Activated CD8-positive, alpha-beta T cell treated with anti-CD3 and anti-CD28 coated beads for 36 hours (primary cell): ENCODE measurements at places on chromosomes 3 and 15. TPM values are rescaled to one million over a fixed set of nuclear protein-coding genes. Genes with fewer than 3 reads are reported as not detected.

FBXL22 gene
- total RNA-seq: 0.63 TPM

SLC12A1 gene
- not detected for total RNA-seq

POC1A gene
- 23.5 TPM for total RNA-seq

KBTBD13 gene
- not detected for total RNA-seq

TERC gene
- 21.7 TPM for total RNA-seq

- H3K4me3 ChIP-seq: no peak overlapping the region
- H3K27ac ChIP-seq: no peak overlapping the region
- H3K36me3 ChIP-seq: no peaks in the 10 kb centered on the region
- no peaks in the 10 kb centered on the region for H3K27me3 ChIP-seq
Observed at GRCh38 chr15:39666677-39667076, 85.8 kb downstream of the THBS1 start.

DNA sequence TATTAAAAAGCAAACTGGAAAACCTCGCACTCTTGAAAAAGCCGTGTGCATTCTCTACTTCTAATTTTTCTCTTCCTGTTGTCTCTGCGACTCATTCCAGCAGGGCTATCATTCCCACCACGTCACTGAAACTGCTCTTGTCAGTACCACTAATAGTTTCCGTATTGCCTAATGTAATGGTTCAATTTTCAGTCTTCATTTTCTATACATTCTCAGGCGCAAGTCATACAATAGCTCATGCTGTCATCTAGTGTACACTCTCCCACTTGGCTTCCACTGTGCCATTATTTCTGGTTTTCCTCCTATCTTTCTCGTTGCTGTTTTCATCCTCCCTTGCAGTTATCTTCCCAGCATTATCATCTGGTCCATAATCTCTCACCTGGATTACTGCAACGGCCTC is 160.2 kb downstream of the SPATA16 start:
- no peaks in the 10 kb centered on the region for H3K4me1 ChIP-seq
- no peak for DNase-seq
- H3K27me3 ChIP-seq: no peaks in the 10 kb centered on the region
- H3K27ac ChIP-seq: no peak overlapping the region

GRCh38 chr3:68924897-68925296 is 7.5 kb downstream of the TAFA4 start:
- H3K27me3 ChIP-seq: peaks cover 24% of the 10 kb centered on the region
- no peak overlapping the region for H3K27ac ChIP-seq
- H3K36me3 ChIP-seq: no peaks in the 10 kb centered on the region

DNA sequence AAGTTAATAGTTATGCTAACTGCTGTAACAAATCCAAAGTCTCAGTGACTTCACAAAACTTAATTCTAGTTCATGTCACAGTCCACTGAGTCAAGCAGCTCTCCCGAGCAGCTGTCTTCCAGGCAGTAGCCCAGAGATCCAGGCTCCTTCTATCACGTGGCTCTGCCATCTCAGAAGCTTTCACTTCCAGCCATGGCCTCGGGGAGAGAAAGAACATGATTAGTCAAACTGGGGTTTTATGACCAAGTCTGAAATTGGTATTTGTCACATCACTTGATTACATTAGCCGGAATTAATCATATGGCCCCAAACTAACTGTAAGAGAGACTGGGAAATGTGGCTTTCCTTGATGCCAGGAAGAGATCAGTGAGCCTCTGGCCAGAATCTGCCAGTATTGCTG is 70.2 kb upstream of the DGKG start:
- H3K27ac ChIP-seq: no peak overlapping the region
- no peak overlapping the region for H3K4me3 ChIP-seq
- H3K36me3 ChIP-seq: no peaks in the 10 kb centered on the region
- peaks cover 6% of the 10 kb centered on the region for H3K4me1 ChIP-seq
- H3K27me3 ChIP-seq: no peaks in the 10 kb centered on the region

DNA sequence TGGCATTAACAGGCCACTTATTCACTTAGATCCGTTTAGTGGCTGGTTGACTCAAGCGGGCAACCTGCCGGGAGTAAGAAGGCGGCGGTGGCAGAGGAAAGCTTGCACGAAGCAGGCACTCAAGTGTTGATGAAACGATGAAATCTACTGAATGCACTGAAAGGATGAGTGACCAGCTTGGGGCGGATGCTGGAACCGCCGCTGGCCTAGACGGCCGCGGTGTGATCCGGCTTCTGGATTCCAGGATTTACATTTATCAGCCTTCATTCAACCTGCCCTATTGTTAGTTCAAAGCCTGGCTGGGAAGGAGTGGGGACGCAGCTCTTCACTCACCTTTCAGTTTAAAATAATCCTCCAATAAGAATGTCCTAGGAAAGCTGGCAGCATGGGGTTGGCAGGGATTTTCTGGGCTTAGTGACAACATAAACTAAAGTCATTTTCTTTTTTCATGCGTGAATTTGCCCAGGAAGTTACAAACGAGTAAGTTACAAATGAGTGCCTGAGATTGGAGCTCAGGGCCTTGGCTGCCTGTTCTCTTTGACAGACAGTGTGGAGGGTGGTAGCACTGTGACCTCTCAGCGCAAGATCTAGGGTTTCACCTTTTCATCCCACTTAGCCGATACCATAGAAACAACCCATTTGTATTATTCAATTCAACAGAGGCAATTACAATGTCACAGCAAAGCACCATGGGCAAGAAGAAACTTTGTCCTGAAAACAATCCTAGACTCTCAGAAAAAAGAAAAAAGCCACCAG is 1.1 kb upstream of the PLCH1 start:
- no peaks in the 10 kb centered on the region for H3K36me3 ChIP-seq
- H3K27ac ChIP-seq: no peak overlapping the region
- no peak overlapping the region for H3K4me3 ChIP-seq
- H3K27me3 ChIP-seq: peaks cover 36% of the 10 kb centered on the region
- peaks cover 10% of the 10 kb centered on the region for H3K4me1 ChIP-seq

- no peaks in the 10 kb centered on the region for H3K27me3 ChIP-seq
- no peak overlapping the region for H3K4me3 ChIP-seq
- no peak for DNase-seq
Observed at GRCh38 chr15:63895787-63896218, 62.1 kb upstream of the HERC1 start.

DNA sequence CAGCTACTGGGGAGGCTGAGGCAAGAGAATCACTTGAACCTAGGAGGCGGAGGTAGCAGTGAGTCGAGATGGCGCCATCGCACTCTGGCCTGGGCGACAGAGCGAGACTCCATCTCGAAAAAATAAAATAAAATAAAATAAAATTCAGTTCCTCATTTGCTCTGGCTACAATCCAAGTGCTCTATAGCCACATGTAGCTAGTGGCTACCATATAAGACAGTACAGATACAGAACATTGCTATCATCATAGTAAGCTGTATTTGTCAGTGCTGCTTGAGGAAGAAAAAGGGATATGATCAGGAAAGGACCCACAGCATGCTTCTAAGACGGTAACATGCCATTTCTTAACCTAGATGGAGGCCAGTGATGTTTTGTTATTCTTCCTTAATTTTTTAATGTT is 88.7 kb upstream of the CDAN1 start:
- H3K36me3 ChIP-seq: peaks cover 6% of the 10 kb centered on the region
- DNase-seq: no peak
- no peak overlapping the region for H3K27ac ChIP-seq
- H3K4me1 ChIP-seq: no peaks in the 10 kb centered on the region
- H3K4me3 ChIP-seq: no peak overlapping the region
- no peaks in the 10 kb centered on the region for H3K27me3 ChIP-seq

DNA sequence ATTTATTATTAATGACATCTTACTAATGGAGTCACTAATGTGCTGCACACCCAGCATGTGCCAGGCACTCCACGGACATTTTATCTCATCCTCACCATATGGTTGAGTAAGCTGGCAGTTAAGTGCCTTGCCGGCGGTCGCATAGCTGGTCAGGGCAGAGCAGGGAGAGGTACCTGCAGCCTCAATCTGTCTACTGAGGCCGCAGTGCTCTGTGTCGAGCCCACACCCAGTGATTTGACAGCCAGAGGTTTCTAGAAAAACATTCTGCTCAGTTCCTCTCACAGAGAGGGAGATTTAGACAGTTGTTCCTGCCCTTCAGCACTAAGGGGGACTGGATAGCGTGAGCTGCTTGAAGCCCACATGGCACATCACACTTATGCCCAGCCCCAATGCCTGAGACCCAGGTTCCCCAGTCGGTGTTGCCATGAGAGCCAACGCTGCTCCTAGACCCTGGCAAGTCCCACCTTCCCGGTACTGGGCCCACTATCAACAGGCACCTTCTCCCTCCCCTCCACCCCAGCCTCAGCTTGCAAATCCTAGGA is 2.6 kb downstream of the LIPC start:
- H3K36me3 ChIP-seq: no peaks in the 10 kb centered on the region
- H3K27ac ChIP-seq: no peak overlapping the region
- H3K4me1 ChIP-seq: peaks cover 5% of the 10 kb centered on the region
- DNase-seq: no peak
- H3K27me3 ChIP-seq: no peaks in the 10 kb centered on the region

GRCh38 chr3:9088441-9089353 is 125.4 kb upstream of the RAD18 start:
- H3K4me1 ChIP-seq: no peaks in the 10 kb centered on the region
- no peak for DNase-seq
- no peak overlapping the region for H3K4me3 ChIP-seq
- no peaks in the 10 kb centered on the region for H3K27me3 ChIP-seq

DNA sequence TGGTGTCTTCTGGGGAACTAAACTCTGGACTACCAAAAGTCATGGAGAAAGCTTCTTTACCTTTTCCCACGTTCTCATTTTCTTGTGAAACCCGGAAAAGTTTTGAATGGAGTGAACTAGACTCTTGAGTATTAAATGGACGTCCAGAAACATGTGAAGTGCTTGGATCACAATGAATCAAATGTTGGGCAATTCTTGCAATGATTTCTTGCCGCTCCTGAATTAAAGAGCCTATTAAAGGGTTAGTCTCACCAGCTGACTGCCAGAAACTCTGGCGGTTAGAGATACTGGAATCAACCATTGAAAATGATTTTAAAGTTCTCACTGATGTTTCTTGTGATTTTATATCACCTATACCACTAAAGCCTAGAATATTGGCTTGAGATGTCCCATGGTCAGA is 40.8 kb upstream of the ARPP19 start:
- H3K27ac ChIP-seq: no peak overlapping the region
- no peak overlapping the region for H3K4me3 ChIP-seq
- DNase-seq: no peak
- H3K27me3 ChIP-seq: no peaks in the 10 kb centered on the region
- H3K4me1 ChIP-seq: no peaks in the 10 kb centered on the region
- H3K36me3 ChIP-seq: peaks cover 4% of the 10 kb centered on the region
